ENCODE measurements at places on chromosomes 12 and 14.

- DNase-seq: no peak
Observed at GRCh38 chr12:111105294-111105693, 184.9 kb upstream of the MYL2 start.

- no peak for DNase-seq
Observed at GRCh38 chr12:4626543-4626942, 22.3 kb downstream of the AKAP3 start.

DNA sequence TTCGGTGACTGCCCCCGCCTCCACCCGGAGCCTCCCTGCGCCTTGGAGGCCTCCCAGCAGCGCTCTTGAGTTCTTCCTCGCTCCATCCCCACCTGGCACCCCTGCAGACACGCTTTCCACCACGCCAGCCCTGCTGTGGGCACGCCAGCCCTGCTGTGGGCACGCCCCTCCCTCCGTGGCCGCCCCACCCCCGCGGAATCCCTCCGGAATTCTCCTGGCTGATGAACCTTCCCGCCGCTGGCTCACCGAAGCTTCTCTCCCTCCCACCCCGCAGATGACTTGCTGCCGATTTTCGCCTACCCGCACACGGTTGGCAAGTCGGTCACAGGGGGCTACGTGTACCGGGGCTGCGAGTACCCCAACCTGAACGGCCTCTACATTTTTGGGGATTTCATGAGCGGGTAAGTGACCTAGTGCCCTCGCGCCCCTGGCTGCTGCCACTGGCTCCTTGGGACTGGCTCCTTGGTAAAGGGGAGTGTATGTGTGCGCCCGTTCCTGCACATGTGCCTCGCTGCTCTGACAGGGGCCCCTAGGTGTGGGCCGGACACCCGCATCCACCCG lies 15.2 kb downstream of the HHIPL1 start:
- DNase-seq: no peak

DNA sequence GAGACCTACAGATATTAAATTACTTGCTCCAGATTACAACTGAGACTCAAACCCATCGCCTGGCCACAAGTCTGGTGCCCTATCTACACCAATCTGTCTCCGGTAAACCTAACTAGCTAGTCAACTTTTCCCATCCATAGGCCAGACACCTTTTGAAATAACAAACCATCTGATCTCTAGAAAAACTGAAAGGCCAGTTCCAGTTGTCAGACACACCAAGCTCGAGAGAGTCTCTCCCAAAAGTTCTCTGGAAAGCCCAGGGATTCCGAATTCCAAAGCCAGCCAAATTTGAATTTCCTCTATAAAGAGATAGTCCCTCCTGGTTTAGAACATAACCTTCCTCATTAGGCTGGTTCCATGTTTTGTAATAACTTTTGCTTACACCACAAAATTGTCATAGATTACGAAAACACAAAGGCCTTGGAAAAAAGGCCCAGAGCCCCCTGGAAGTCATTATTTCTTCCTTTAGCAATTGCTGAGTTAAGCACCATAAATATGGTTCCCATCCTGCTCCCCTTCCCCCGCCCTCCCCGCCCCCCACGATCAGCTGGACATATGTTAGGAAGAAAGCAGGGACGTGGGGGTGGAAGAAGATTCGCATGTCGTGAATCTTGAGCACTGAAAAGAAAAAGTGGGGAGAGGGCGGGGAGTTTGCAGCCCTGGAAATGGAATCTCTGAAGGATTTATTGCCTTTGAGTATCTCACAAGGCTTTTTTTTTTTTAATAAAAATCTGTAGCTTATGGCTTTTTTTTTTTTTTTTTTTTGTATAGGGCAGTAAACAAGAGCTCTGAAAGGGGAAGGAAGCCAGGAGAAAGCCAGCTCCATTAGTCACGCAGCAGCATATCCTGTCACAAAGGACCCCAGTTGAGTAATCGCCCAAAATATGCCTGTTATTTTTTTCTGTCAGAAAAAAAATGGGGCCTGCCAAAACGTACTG lies 110.4 kb downstream of the ZFP36L1 start:
- no peak for DNase-seq

DNA sequence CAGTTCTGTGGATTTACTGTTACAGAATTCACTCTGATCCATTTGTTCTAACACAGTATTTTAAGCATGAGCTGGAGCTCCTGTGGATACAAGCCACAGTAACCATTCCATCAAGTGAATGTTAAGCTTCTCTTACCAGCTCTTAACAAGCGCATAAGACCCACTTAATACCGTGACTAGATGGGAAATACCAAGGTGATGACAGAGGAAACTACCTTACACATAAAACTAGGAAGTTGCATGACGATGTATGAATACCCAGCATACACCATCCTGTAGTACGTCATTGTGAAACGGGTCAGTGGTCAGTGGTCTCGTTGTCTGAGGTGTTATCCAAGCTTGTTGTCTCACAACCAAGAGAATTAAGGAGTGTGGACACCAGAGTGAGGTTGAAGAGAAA lies 2.0 kb upstream of the GALC start:
- no peak for DNase-seq

- no peak for DNase-seq
Observed at GRCh38 chr12:74454109-74454508, 83.5 kb upstream of the ATXN7L3B start.

DNA sequence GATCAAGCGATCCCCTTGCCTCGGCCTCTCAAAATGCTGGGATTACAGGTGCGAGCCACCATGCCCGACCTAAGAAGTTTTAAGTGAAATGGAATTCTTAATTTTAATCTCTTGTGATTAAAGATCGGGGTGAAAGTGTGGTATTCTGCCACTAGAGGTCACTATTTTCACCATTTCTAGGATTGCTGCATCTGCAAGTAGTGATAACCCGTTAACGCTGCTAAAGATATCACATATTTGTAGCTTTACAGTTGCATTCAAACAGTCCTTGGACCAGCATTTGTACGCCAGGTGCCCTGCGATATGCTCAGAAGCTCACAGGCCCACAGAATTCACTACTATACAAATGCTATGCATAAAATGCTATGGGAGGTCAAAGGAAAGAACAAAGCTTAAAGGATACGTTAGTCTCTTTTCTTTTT lies 19.3 kb downstream of the CCDC62 start:
- DNase-seq: no peak

GRCh38 chr14:55581342-55581771 lies 1.4 kb downstream of the KTN1 start:
- DNase-seq: no peak

DNA sequence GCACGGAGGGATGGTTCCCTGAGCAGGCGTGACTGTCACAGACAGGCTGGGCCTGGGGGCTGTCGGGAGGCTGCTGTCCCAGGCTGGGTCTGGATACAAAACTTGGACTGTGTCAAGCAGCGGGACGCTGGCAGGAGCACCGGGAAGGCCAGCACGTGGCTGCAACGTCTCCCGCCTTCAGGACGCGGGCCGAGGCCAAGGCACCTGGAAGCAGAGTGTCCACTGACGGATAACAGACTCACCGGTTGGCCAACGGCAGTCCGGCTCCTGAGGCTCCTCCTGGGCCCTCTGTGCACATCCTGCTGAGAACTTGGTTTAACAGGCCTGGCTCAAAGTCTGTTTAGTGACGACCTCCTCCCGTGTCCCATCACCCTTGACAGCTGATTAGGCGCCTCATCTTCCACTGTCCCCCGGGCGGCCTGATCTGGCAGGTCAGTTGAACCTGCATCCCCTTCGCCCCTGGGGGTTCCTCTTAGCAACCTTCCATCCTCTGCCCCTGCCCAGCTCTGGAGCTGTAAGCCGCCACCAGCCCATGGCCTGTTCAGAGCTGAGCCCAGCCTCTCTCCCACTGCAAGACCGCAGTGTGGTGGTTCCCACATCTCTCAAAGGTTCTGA lies 2.5 kb downstream of the XRCC3 start:
- DNase-seq: no peak

DNA sequence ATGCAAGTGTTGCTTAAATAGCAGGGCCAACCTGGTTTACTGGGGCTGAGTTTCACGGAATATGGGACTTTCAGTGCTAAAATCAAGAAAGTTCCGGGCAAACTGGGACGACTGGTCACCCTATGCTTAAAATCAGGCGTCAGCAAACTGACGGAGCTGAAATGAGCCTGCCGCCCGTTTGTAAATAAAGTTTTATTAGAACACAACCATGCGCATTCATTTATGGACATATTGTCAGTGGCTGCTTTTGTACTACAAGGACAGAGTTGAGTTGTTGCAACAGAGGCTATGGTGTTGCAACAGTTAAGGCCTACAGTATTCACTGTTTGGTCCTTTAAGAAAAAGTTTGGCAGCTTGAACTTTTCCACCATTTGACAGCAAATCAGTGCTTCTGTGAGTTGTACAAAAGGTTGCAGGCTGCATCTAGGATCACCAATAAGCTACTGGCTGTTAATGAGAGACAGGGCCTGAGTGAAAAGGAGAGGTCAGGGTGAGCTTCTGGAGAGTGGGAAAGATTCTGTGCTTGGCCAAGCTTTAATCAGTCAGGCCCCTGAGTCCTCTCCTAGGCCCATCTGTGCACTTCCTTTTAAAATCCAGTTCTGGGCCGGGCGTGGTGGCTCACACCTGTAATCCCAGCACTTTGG lies 13.3 kb downstream of the SELPLG start:
- DNase-seq: no peak

Data from stimulated activated CD4-positive, alpha-beta T cell treated with anti-CD3 and anti-CD28 coated beads, Interleukin-12 subunit alpha, Interleukin-12 subunit beta, amount 100 ng/mL, for 48 hours (primary cell).